ENCODE measurements at places on chromosomes 12 and 14.

GRCh38 chr14:103708750-103709187, 6.5 kb downstream of the XRCC3 start:
- DNase-seq, result no peak

DNA sequence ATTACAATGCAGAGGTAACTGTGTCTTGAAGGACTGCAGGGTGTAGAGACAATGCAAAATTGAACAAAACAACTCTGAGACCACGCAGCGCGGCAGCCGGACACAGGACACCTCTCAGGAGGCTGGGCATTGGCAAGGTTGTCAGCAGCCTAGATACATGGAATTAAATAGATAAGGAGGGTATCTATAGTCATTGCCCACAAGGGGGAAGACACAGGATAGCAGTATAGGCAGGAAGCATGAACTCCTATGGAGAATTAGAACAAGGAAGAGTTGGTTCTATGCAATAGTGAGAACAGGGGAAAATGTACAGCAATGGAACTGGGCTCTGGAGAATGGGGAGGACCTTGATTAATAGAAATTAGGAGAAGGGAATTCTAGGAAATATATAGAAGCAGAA, 164.1 kb downstream of the C12orf42 start:
- DNase-seq, result no peak

GRCh38 chr12:1915082-1915968, 3.1 kb downstream of the CACNA2D4 start:
- DNase-seq, result no peak

- DNase-seq, result peak; percentile 66
Observed at GRCh38 chr14:58637040-58637390, 747 bp upstream of the DACT1 start.

DNA sequence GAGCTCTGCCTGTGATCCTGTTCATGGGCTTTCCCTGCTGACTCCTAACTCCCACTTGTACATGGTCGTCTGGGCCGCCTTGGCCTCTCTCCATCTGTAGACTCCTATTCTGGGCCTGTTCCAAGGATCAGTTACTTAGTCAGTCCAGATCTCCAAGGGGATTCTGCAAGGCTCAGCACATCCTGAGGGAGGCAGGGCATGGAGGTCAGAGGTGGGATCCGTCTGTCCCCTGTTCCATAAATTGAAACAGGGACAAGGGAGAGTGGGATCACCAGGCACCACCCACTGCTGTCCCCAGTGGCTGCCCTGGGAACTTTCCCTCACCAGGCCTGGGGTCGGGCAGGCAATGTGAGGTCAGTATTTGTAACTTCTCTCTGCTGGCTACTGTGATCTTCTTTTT, 43.5 kb downstream of the KCTD10 start:
- no peak for DNase-seq
